Cerebellar nuclear complex (tissue), 1 donor: ENCODE measurements at places on chromosomes 5 and 9.

DNA sequence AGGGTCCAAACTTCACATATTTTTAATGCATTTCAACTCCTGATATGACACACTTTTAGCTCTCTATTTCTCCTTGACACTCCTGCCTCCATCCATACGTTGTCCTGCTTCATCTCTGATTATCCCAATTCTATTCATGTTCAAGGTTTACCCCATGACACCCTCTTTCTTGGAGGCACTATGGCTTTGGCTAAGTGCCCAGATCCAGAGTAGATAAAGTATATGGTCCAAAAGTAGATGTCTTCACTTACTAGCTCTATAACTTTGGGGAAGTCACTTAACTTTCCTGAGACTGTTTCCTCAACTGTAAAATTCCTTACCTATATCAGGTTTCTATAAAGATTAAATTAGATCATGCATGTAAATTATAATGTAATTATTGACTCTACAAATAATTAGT, 36.1 kb downstream of the SLC22A5 start:
- DNase-seq: no peak

DNA sequence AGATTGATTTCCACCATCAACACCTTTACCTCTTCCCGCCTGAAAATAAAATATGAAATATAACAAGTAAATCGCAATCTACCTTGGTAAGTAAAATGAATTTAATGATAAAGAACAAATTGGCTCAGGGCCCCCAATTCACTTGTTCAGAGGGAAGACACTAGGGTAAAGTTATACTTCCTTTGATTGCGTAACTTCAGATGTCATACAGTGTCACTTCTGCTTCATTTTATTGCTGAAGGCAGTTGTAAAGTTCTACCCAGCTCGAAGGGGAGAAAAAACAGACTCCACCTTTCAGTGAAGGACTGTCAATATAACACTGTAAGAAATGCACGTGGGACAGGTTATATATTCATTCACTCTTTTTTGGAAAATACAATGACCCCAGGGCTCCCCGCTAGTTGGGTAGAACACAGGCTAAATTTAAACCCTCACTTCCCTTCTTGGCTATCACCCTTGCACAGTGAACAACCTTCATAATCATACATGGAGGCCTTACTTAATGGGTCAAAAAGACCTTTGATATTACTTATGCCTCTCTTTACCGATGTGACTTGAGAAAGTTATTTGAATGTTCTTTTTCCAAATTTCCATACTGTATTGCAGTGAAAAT, 848.8 kb downstream of the MAT2B start:
- no peak for DNase-seq

DNA sequence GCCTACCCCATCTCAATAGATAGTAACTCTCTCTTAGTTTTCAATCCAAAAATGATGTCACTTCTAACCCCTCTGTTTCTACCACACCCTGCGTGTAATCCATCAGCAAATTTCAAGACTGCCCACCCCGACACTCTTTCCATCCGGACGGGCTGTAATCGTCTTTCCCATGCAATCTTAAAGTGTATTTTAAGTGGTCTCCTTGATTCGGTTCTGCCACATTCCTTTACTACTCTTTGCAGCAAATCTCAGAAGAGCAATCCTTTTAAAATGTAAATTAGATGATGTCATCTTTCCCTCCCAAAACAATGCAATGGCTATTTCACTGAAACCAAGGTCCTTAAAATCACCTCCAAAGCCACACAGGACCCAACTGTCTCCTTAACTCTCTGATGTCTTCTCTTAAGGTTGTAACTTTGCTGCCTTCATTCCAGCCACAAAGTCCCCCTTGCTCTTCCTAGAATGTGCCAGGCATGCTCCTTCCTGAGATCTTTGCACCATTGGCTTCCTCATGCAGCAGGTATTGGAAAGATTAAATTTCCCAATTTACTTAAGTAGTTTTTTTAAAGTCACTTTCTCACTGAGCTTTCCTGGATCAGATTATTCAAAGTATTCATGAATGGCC, 932.5 kb upstream of the WWC1 start:
- no peak for DNase-seq

GRCh38 chr5:5217371-5217770, 77.2 kb downstream of the ADAMTS16 start:
- DNase-seq: no peak

DNA sequence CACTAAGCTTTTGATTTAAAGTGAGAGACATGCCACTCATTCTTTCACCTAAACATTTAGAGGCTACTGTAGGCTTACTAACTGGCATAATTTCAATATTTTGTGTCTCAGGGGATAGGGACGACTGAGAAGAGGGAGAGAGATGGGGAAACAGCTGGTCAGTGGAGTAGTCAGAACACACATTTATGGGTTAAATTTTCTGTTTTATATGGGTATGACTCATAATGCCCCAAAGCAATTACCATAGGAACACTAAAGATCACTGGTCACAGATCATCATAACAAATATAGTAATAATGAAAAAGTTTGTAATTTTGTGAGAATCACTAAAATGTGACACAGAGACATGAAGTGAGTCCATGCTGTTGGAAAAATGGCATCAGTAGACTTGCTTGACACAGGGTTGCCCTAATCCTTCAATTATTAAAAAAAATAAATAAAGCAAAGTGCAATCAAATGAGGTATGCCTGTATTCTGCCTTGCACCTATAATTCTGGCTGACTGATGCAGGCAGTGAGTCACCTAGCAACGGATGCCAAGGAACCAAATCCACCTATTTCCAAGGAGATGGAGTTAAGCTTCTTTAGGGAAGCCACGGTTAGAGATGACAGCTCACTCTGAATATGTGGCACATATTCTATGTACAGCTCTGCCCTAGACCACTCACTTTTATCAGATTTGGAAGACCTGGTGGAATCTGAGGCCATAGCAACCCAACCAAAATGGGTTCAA, 166.1 kb downstream of the MARCHF11 start:
- no peak for DNase-seq

DNA sequence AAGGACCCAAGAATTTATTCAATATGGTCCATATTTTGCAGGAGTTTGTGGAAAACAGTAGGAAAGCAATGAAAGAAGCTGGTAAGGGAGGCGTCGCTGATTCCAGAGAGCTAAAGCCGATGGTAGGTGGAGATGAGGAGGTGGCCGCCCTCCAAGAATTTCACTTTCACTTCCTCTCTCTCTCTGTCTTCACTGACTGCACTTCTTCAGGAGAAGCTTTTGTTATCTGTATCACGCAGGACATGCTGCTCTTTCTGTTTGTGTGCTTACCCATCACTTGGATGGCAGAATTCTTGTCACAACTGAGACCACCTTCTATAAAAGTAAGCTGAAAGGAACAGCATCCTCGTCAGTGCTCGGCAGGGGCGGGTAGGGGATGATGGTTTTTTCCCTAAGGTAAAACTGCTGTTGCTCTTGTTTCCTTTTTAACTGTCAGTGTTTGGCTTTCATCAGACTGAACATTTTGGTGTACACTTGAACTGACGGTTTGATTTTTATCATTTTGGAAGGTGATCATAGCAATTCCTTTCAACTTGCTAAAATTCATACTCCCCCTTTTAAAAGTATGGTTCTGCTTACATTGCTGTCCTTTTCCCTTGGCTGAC, 62.4 kb upstream of the FSD1L start:
- DNase-seq: no peak

DNA sequence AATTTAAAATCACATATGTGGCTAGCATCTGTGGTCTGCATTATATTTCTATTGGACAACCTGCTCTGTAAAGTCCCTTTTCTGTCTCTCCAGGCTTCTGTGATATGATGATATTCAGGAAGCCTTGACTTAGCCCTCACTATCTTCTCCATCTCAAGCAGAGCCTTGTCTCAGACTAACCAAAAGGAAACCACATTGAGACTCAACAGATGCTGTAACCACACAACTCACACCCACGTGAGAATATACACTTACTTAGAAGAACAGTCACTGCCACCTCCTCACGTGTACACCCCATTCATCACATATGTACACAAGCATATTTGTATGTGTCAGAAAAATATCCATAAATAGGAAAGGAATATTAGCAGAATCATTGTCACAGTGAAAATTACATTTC, 33.6 kb downstream of the HTR4 start:
- DNase-seq: no peak
